Stimulated activated CD4-positive, alpha-beta T cell treated with anti-CD3 and anti-CD28 coated beads, Interleukin-1b, Interleukin-23, amount 100 ng/mL, for 24 hours (primary cell): ENCODE measurements at places on chromosomes 16 and 17.

DNA sequence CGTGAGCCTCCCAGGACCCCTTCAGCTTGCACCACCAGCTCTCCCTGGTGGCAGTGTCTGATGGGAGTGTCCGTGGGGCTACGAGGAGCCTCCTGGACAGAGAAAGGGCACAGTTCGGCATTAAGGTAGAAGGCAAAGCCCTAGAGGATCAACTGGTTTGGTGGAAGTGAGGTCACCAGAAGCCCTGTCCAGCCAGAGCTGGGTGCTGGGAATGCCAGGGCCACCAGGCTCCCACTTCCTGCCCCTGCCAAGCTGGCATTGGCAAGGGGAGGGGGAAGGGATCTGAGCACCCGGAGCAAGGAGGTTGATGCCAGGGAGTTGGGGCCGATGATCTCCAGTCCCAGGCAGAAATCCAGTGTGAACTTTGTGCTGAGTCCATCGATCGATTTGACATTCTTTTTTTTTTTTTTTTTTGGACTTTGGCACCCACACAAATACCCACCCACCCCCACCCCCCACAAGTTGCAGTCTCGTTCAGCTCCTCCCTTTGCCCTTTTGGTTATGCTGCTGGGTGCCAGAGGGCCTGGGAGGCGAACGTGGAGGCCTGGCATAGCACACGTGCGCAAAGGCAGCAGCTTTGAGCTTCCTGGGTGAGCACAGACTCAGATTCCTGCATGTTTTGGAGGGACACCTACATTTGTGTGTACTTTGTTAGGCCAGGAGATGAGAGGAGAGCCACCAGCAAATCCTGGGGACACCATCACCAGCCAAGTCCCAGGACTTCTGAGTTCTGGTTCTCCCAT is 2.1 kb downstream of the NHERF1 start:
- DNase-seq = no peak

GRCh38 chr16:58123896-58124600 is 5.1 kb downstream of the CFAP20 start:
- DNase-seq = no peak

GRCh38 chr16:17358846-17359245 is 111.9 kb downstream of the XYLT1 start:
- DNase-seq = no peak

GRCh38 chr16:8905795-8906591 is 23.8 kb downstream of the LITAFD start:
- no peak for DNase-seq

DNA sequence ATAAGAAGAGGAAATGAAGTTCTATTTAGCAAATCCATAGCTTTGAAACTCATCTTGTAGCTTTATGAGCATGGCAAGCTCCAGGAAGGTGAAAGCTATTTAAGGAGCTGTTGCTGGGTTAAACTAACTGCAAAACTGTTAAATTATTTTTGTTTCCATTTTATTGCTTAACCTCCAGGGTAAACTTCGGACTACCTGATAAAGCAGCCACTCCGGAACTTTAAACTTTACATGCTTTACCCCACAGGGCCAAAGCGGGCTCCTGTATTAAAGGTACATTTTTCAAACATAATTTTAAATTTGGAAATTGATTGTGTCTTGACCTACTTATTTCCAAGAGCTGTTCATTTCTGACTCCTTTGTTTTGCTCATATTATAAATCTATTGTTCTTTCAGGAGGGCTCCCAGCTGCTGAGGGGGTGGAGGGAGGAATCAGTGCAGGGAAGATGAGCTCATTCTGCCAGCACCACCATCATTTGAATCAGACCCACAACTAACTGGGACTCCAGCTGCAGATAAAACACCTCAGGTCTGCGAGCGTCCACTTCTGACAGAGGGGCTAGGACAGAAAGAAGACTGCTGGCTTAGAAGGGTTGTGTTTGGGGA is 157.9 kb downstream of the IRX3 start:
- DNase-seq = no peak

DNA sequence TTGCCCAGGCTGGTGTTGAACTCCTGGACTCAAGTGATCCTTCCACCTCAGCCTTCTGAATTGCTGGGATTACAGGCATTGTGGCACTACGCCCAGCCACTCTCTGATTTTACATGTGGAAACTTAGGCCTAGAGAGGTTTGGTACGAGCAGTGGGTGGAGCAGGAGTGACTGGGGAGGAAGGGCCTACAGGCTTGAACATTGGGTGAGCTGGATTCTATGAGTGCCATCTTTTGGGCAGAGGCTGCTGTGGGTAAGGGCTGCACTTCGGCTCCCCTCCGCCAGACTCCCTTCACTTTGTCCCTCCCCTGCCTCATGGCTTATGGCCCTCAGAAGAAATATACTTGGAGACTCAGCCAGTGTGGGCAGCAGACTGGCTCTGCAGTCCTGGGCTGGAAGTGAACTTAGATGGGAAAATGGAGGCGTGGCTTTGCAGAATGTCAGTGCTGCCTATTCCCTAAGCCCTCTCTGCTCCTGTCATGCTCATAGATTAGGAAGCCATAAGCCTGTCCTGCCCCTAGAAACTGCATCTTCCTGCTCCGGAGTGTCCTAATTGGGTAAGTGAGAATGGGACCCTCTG is 9.5 kb upstream of the MRC2 start:
- no peak for DNase-seq

DNA sequence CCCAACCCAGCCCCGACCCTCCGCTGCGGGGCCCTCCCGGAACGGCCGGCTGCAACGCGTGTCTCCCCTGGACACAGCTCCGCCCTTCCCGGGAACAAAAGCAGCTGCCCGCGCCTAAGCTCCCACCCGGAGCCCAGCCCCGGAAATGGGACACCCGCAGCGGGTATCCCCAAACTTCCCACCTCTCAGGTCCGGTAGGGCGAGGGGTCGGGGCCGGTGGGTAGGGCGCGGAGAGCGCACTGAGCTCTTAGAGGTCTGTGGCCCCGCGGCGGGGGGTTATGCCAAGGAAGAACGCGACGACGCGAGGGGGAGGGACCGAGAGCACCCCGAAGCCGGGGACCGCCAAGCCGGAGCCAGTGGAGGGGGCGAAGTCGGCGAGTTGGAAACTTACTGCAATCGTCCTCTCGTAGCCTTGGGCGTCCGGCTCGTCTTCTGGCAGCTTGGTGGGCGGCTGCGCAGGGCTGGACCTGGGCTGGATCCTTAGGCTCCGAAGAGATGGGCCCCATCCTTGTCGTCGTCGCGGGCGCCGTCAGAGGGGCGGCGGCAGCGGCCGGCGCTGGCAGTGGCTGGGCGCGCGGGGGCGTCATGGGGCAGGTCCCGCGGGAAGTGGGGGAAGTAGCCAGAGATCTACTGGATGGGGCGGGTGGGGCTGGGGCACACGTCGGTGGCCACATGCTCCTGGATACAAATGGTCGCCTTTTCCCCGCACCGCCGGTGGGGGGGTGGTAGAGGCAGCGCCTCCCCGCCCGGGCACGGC is 6.9 kb downstream of the USP6 start:
- no peak for DNase-seq

GRCh38 chr17:34241062-34241461 is 14.0 kb upstream of the CCL2 start:
- no peak for DNase-seq

GRCh38 chr16:5639531-5639930 is 541.9 kb upstream of the EEF2KMT start:
- no peak for DNase-seq

DNA sequence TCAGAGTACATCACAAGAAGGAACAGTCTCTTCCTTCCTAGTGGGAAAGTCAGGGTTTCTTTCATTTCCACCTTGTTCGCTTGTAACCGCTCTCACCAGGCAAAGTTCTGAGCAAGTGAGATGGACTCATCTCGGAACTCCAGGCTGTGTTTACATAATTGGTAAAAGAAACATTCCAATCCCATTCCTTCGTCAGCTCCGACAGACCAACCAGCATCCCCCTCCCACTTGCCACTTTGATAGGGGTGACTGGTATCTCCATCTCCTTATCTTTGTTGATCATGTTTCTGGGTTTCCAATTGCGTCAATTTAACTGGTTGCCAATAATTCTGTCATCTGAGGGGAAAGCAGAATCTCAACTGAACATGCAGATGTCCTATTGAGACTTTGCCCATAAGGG is 36.8 kb upstream of the LYRM9 start:
- no peak for DNase-seq

DNA sequence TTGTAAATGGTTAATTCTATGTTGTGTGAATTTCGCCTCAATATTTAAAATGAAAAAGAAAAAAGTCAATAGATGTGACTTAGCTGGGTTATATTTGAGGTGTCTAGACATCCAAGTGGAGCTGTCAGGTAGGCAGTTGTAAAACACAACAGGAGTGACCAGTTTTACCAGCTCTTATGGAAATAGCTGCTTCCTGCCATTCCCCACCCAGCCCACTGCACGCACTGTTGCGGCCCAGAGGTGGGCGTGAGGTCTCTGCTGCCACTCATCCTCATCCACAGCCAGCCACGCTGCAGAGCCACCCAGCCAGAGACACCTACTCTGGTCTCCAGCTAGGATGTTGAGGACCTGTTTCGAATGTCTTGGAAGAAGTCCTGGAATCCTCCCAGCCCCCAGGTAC is 3.4 kb upstream of the CARD14 start:
- no peak for DNase-seq

DNA sequence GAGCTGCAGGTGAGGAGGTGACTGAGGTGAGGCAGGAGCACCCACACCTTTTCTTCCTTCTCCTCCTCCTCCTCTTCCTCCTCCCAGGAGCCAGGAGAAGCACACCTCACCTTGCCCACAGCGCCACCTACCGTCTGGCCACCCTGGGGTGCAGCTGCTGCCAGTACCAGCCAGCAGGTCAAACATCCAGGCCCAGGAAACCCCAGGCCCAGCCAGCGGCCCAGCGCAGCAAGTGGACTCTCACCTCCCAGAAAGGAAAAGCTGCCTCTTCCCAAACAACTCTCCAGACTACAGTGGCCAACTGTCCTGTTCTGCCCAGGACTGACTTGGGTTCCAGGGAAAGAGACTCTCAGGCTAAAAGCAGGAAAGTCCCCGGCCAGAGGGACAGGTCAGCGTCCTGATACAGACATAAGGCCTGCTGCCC is 22.7 kb downstream of the PEMT start:
- DNase-seq = peak; percentile 37

DNA sequence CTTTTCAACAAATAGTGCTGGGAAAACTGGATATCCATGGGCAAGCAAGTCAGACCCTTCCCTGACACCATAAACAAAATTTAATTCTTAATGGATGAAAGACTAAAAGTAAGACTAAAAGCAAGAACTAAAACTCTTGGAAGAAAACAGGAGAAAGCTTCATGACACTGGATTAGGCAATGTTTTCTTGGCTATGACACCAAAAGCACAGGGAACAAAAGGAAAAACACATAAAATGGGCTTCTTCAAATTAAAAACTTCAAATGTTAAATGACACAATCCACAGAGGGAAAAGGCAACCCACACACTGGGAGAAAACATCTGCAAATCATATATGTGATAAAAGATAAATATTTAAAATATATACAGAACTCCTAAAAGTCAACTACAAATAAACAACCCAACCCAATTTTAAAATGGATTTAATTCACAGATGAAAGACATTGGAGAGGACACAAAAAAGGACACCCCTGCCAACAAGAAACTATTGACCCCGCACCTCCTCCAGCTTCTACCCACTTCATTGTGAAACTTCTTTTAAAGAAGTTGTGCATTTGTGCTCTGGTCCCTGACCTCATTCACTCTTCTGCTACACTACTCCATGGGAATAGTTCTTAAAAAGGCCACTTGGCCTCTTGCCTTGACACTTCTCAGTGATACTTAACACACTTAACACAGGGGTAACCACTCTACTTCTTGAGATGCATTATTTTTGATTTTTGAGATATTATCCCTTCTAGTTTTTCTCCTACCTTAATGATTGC is 80.3 kb downstream of the TRIM37 start:
- DNase-seq = no peak

DNA sequence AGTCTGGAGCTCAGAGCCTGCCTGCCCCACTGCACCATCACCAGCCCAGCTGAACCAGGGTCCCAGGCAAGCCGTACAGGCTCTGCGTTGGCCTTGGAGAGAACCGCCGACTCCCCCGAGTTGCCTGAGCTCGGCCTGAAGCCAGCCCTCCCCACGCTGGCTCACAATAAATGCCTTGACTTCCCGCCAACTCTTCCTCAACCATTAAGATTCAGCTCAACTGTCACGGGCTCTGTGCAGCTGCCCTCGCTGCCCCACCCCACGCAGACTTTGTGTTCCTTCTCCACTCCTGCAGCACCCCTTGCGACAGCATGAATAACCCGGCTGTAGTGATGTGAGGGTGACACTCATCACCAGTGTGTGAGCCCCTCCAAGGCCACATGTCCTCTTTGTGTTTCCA is 4.8 kb upstream of the QPRT start:
- no peak for DNase-seq
